ENCODE measurements at places on chromosomes 1 and 21.
A peak's percentile ranks its signal among the peaks of the same experiment; 100 is the strongest.

- DNase-seq: no peak
Observed at GRCh38 chr21:45264146-45264911, 23.4 kb downstream of the POFUT2 start.

GRCh38 chr1:219359126-219359525, 185.4 kb downstream of the LYPLAL1 start:
- no peak for DNase-seq

GRCh38 chr1:89753761-89754160, 67.1 kb upstream of the LRRC8D start:
- DNase-seq: no peak

- no peak for DNase-seq
Observed at GRCh38 chr1:61337981-61338848, 255.9 kb downstream of the NFIA start.

GRCh38 chr1:7218210-7218832, 433.1 kb downstream of the CAMTA1 start:
- DNase-seq: peak; percentile 10

All from naive thymus-derived CD4-positive, alpha-beta T cell (primary cell).